ENCODE measurements at places on chromosomes 3 and 15.

DNA sequence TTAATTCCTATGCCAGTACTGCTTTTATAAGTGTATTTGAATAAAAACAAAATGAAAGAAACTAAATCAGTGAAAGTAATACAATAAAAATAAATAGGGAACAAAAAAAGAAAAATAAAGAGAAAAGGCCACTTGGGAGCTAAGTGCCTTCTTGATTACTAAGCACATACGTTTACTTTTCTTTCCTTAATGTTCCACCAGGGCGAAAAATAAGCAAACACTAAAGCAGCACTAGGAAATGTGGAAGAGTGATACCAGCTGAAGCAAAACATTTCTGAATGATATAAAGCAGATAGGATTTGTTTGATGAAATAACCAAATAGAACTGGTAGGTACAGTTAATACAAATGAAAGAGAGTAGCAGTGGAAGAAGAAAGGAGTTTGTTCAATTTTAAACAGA lies 132.8 kb upstream of the ZPLD1 start:
- DNase-seq, result no peak

- DNase-seq, result no peak
These were observed 808 bp downstream of the BCL6 start for GRCh38 chr3:187744169-187745151.

- peak; percentile 61 for DNase-seq
These were observed 675 bp downstream of the RBM15B start for GRCh38 chr3:51391566-51392354.

- DNase-seq, result no peak
These were observed 367.8 kb upstream of the IL12A start for GRCh38 chr3:159620873-159621272.

DNA sequence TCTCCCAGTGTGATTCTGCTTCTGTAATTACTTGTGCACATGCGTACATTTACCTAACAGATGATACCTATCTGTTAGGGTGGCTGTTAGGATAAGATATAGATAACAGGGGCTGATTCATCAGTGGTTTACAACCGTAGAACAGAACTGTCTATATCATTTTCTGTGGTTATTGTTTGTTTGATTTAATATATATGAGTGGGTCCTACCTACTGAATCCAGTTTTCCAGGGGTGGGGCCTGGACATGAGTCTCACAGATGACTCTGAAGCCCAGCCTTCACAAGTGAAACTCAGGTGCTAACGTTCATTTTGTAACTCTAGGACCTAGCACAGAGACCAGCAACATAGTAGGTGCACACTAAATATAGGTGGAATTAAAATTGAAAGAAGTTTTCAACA lies 10.4 kb upstream of the ACAP2 start:
- no peak for DNase-seq

DNA sequence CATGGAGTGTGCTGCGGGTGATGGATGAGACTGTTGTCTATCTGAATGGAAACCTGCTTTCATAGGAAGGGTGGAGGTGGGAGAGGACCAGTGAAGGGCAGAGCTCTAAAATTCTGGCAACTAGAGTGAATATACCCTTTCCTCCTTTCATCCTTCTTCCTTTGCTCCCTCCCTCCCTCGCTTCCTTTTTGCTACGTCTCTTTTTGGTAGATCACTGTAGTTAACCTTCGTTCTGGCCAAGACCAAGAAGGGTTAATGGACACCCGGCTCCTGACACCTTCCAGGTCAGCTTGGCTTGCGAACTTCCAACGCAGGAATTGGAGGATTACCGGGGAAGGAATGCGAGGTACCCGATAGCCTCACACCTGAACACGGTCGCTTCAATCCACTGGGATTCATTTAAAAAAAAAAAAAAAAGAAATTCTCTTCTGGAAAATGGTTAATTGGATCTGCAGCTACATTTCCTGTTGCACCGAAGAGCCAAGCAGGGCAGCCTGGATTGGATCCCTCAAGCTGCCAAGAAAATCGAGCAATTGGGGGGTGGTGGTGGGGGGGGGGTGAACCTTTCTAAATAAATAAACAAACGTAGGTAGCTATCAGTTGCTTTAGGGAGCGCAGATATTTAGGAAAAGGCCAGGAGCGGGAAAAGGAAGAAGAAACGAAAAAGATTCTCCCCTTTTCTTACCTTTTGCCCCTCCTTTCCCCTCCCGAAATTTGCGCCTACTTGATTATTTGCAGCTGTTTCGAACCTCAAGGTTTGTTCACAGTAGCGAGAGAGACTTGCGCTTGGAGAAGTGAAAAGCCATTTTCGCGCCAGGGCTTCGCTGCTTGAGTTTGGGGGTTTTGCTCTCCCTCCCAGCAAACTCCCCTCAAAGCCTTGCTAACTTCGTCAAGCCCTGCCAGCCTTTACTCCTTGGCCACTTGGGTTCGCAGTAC lies 9.5 kb upstream of the NR2F2 start:
- DNase-seq, result no peak

DNA sequence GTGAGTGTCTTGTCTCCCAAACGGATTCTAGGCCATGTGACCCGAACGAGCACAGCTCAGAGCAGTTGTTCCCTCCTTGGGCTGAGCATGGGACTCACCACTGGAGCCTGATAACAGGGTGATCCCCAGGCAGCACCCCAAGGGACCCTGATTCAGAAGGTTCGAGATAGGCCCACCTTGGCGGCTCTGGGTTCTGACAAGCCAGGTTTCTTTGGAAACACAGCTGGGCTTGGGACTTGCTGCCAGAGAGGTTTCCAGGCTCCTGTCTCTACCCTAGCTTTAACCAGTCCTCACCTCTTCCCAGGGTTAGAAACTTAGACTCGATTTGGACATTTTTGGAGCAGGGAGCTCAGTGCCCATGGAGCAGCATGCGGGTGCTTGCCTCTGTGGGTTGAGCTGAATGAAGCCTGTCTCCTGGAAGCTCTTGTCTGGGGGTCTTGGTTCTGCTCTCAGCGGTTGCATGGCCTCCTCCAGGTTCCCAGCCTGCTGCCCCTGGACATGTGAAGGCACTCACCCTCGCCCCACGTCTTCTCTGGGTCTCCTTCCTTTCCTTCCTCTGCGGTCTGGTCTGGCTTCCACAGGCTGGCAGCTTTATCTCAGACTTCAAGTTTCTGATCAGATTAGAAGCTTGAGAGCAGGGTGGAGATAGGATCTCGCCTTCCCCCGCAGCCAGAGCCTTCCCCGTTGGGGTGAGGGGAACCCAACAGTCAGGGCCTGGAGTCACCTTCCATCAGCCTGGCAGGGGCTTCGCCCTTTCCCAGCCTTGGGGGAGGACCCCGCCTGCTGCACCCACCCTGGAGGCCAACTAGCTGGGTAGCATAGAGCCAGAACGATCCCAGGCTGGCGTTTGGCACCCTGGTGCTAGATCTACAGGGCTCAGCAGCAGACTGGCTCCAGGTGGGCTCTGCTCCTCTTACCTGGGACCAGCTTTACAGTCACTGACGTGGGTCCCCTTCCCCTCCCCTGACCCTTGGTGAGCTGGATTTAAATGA lies 21.0 kb downstream of the PAQR5 start:
- DNase-seq, result no peak

Measured in GM20000 (cell line).